ENCODE measurements at places on chromosomes 5 and 9.

- no peaks in the 10 kb centered on the region for H3K27me3 ChIP-seq
- H3K27ac ChIP-seq: no peak within 1 kb of the TSS
- H3K36me3 ChIP-seq: peaks cover 9% of the 10 kb centered on the region
- no peak within 1 kb of the TSS for H3K4me3 ChIP-seq
Measured at GRCh38 chr5:179793468-179794139, at the start of gene LTC4S. LTC4S (plus strand) TSS chr5:179793986; CDS start chr5:179794081, 95 bp downstream.

DNA sequence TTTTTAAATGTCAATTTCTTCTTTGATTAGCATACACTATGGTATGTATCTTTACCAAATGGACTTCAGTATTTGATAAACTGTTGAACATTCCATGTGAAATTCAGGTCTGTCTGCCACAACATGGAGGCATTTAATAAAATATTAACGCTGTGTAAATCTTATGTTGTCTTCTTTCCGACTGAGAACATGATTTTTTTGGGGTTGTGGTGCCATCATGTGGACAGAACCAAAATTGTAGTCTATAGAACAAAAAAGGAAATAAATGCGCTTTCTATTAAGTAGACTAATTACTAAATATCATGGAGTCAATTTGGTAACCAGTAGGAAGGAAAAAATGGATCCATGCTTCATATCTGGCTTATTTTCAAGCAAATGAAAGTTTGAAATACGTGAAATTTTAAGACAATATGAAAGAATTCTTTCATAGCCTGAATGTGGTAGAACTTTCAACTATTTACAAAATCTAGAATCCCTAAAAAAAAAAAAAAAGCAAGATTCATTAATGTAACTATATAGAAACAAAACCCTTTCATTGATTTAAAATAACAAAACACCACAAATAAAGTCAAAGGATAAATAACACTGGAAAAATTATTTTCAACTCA is 2.8 kb upstream of the PLK2 start:
- H3K27me3 ChIP-seq: no peaks in the 10 kb centered on the region
- H3K36me3 ChIP-seq: no peaks in the 10 kb centered on the region
- H3K4me1 ChIP-seq: peaks cover 5% of the 10 kb centered on the region
- H3K27ac ChIP-seq: no peak overlapping the region

DNA sequence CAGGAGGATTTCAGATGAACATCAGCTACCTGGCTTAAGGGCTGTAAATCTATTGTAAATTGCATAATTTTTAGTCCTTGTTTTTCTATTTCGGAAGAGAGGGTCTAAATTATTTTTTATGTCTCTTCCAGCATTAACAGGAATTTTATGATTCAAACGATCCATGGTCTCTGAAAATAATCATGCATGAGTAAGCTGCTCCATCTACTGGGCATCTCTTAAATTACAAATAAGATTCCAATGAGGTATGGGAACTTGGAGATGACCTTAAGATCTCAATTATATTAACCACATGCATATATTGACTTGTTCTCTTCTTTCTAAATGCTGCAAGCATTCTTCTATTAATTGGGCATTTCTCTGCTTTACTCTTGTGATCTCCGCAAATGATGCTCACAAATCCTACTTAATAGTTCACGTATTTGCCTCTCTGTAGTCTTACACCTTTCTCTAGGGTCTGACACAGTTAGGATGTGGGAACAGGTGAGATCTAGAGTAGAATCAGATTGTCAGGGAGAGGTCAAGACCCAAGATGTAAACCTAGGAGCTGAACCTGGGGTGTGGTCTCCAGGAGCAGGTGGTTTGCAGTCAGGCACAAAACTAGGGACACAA is 86.9 kb downstream of the NUDT12 start:
- H3K27me3 ChIP-seq: no peaks in the 10 kb centered on the region
- no peak overlapping the region for H3K4me3 ChIP-seq
- peak; percentile 24 for DNase-seq
- H3K27ac ChIP-seq: no peak overlapping the region

DNA sequence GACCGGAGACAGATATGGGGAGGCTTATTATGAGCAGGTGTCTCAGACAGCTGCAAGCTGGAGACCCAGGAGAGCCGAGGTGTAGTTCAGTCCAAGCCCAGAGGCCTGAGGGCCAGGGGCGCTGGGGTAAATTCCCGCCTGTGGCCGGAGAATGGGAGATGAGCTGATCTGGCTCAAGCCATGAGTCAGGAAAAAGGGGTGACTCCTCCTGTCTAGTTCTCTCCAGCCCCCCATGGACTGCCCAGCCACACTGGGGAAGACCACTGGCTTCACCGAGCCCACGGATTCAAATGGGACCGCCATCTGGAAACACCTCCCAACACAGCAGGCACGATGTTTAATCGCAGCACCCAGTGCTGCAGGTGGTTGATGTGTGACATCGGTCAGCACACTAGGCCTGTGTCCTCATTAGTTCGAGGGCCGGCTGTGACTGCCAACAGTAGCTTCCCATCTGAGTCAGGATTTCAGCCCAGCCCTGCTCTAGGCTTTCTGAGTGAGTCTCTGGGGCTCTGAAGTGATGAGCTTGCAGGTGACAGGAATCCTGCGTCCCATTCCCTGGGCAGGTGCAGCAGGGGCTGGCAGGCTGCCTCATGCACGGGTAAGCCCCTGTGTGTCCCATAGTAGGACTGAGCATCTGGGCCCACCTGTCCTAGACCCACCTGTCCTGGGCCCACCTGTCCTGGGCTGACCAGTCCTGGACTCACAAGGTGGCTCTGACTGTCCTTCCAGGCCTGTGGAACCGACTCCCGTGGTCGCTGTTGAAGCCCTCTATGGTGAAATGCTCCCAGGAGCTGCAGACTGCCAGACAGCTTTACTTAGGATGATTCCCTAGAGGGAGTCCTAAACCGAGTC is 49.7 kb downstream of the AHRR start:
- DNase-seq: no peak
- peaks cover 6% of the 10 kb centered on the region for H3K4me1 ChIP-seq
- no peak overlapping the region for H3K27ac ChIP-seq
- H3K36me3 ChIP-seq: no peaks in the 10 kb centered on the region
- H3K4me3 ChIP-seq: no peak overlapping the region

- DNase-seq: no peak
- no peaks in the 10 kb centered on the region for H3K4me1 ChIP-seq
Measured at GRCh38 chr5:59066367-59067163, 483.7 kb downstream of the RAB3C start.
